ENCODE measurements at places on chromosomes 12 and 14. TPM values are rescaled to one million over a fixed set of nuclear protein-coding genes. Genes with fewer than 3 reads are reported as not detected.

LTBR gene
- 0.25 TPM for total RNA-seq

LALBA gene
- not detected for total RNA-seq

GALNT9 gene
- not detected for total RNA-seq

DAO gene
- not detected for total RNA-seq

MYF5 gene
- not detected for total RNA-seq

POTEM gene
- total RNA-seq: not detected

DNA sequence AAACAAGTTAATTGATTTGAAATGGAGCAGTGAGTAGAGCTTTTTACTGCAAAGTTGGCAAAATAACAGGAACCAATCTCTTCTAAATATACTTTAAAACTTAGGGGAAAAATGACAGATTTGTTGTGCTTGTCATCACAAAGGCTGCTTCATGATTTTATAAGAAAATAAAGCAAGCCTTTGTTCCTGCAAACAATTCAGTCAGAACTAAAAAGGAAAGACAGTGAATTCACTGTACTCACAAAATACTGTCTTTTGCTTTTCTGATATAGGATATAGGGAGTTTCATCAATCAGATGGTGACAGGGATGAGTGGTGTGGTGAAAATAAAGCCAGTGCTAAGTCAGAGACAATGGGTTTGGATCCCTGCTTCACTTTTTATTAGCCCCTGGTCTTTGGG, 126.0 kb downstream of the HELB start:
- H3K4me1 ChIP-seq: peaks cover 4% of the 10 kb centered on the region
- H3K27ac ChIP-seq: no peak overlapping the region
- no peak for DNase-seq
- H3K4me3 ChIP-seq: no peak overlapping the region
- H3K27me3 ChIP-seq: no peaks in the 10 kb centered on the region

GRCh38 chr12:26149968-26150500, 25.2 kb upstream of the BHLHE41 start:
- no peak for DNase-seq
- no peak overlapping the region for H3K4me3 ChIP-seq
- no peak overlapping the region for H3K27ac ChIP-seq
- H3K36me3 ChIP-seq: no peaks in the 10 kb centered on the region
- no peaks in the 10 kb centered on the region for H3K27me3 ChIP-seq

DNA sequence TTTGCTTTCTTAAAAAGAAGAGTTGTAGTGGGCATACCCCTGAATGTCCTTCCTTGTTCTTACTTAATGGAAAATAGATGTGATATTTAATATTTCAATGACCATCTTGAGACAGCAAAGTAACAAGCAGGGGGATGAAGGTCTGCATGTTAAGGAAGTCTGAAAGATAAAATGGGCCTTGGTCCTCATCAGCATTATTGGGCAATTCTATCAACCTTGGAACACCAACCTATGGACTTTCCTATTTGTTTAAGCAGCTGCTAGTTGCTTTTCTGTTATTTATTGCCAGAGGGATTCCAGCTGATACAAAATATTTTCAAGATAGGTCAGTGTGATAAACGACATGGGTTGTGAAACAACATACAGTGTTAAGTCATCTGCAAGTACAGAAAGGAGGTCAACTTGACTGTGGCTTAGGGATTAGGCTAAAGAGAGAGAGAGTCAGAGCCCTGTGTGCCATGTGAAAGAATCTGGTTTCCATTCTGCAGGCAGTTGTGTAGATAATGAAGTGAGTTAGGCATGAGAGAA, 16.4 kb upstream of the A2M start:
- H3K27ac ChIP-seq: no peak overlapping the region
- H3K27me3 ChIP-seq: no peaks in the 10 kb centered on the region
- no peak overlapping the region for H3K4me3 ChIP-seq
- no peak for DNase-seq
- no peaks in the 10 kb centered on the region for H3K4me1 ChIP-seq

GRCh38 chr12:47079981-47080724, 394 bp upstream of the AMIGO2 start:
- no peaks in the 10 kb centered on the region for H3K36me3 ChIP-seq
- DNase-seq: peak; percentile 65
- H3K27ac ChIP-seq: no peak overlapping the region
- peaks cover 23% of the 10 kb centered on the region for H3K4me1 ChIP-seq
